ENCODE measurements at places on chromosomes 7 and 10. TPM values are rescaled to one million over a fixed set of nuclear protein-coding genes. Genes with fewer than 3 reads are reported as not detected.

PLAU gene
- 1.2 TPM for total RNA-seq

SKIDA1 gene
- 5.4 TPM for total RNA-seq

CHST15 gene
- total RNA-seq, result 73.1 TPM

CPEB3 gene
- total RNA-seq, result 1.6 TPM

TRIM4 gene
- total RNA-seq, result 23.2 TPM

GIMAP2 gene
- total RNA-seq, result 33.9 TPM

SLC16A9 gene
- not detected for total RNA-seq

ATAD1 gene
- total RNA-seq, result 21.5 TPM
